Cortex of kidney (tissue), 1 donor: ENCODE measurements at places on chromosomes 3 and 15.

GRCh38 chr15:49301562-49301961 is 121.5 kb upstream of the FGF7 start:
- no peak for DNase-seq

- no peak for DNase-seq
These were observed at the start of gene GABRB3 for GRCh38 chr15:26772154-26773066. Gene GABRB3 (minus strand): TSS chr15:26773066.

DNA sequence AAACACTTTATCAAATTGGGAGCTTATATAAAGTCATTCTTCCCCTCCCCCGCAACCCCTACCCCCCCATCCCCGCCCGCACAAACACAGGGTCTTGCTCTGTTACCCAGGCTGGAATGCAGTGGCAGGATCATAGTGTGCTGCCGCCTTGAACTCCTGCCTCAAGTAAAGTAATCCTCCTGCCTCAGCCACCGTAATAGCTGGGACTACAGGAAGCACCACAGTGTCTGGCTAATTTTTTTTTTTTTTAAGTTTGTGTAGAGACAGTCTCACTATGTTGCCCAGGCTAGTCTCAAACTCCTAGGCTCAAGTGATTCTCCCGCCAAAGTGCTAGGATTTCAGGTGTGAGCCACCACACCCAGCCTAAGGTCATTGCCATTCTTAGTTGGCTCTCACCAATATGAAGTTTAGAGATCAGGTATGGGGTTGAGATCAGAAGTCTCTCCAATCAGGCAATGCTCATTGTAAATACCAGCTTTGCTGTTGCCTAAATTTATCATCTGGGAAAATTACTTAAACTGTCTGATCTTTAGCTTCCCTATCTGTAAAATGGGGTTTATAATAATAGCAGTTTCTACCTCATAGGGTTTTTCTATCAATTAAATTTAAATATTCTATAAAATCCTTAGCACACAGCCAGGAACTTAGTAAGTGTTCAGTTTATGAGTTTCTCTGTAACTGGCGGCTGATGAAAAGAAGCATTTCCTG is 60.3 kb downstream of the TGFBR2 start:
- DNase-seq = no peak

DNA sequence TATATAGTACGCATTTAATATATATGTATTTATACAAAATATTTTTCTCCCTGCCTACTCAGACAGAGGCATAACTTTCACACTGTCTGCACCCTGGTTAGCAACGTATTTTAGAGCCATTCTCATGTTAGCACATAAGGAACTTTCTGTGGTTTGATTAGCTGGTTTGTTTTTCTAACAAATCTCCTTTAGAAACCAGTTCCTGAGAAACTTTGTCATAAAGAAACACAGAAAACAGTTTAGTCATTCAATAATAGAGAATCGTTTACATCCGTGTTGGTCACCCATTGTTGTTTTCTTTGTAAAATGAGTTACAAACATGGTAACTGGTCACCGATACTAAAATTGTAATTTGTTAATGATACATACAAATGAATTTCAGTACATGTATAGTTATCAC is 5.9 kb upstream of the NGRN start:
- DNase-seq = no peak

GRCh38 chr3:123388811-123389627 is 59.9 kb downstream of the ADCY5 start:
- DNase-seq = no peak
